ENCODE measurements at places on chromosomes 11 and 22.

DNA sequence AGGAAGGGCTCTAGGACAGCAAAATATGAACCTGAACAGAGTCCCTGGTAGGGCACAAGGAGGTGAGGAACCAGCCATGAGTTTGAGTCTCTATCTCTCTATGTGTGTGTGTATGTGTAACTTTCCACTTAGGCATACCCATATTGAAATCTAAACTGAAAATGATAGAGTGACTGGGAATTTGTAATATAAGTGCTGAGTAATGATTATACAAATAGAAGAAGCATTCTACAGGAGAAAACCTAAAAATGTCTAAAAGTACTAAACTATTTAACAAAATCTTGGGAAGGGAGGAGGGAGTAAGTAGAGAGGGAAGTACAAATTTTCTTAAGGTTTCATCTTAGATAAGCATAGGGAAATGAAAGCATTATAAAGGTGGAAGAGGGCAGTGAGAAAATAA, 97.1 kb upstream of the ZC3H12C start:
- no peak for DNase-seq

- no peak for DNase-seq
Observed at GRCh38 chr11:88801484-88802123, 264.2 kb downstream of the GRM5 start.

DNA sequence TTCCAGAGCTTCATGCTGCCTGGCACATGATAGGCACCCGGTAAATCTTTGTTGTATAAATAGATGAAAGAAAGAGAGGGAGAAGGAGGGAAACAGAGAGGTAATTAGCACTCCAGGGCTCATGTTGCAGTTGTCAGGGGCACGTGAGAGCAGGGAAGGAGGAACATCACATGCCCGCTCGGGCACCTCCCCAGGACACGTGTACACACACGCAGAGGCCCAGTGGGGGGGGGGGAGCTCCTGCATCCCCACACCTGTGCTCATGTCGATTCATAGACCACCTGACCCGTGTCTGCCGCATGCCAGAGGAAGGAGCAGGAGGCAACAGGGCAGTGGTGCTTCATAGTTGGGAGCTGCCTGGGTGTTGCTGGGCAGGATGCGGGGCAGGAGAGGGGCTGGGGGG, 37.1 kb upstream of the NNMT start:
- no peak for DNase-seq

GRCh38 chr22:23704829-23705228, 14.0 kb downstream of the RGL4 start:
- DNase-seq, result no peak

DNA sequence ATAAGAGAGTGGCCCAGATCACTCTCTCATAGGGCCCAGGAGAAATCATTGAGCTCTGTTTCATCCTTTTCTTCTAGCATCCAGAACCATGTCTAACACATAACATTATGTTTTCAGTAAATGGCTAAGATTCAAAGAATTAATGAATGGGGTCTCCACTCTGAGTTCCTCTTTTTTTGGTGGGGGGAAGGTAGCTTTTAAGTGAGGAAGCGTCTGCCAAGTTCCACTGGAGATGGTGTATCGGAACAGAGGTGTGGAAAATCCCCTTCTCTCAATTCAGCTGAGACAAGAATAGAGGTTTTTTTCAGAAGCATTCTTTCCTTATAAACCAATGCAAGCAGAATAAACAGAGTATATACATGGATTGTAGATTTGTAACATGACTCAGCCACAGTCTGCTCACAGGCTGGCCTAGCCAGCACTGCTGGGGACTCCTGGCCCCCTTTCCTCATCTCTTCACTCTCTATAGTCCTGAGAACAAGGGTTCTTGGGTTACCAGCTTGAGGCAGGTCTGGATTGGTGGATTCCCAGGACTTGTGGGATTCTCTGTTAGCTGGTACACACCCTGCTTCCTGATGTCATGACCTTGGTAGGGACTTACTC, 97.2 kb downstream of the TRAF6 start:
- DNase-seq, result no peak

GRCh38 chr11:56846631-56847576, 98.4 kb upstream of the OR9G4 start:
- no peak for DNase-seq

DNA sequence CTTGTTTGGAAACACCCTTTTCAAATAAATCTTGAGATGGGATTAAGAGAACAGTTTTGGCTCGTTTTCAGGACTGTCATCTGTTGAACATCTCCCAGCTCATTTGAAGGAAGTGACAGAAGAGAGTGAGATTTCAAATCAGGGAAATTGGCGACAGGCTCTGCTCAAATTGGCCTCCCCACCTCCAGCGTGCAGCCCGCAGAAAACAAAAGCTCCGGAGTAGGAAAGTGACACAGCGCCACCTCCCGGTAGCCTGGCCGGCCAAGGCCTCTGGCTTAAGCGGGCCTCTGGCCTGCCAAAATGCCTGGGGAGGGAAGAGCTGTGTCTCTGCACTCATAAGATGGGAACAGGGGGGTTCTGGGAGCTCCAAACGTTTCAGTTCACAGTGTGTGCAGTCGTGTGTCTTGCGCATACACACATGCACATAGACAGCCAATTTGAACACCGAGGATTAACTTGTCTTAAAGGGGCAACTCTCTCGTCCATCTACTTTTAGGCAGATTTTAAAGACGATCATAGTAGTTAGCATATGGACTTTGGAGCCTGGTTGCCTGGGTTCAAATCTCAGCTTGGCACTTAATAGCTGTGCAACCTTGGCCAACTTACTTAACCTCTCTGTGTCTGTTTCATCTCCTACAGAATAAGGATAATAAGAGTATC, 132.7 kb upstream of the RCN1 start:
- peak; percentile 77 for DNase-seq

DNA sequence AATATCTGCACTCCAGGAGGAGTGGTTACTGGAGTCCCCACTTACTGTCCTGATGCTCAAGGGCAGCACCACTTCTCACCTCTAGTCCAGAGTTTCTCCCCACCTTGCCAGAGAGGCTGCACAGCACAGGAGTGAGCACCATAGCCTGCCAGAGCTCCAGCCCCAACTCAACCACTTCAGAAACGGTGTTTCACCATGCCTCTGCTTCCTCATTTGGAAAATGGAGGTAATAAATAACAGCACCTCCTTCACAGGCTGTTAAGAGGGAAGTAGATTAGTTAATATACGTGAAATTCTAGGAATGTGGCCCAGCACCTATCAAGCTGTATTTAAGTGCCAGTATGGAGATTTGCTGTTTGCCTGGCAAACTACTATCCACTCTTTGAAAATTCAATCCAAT, 63.0 kb downstream of the GALNT18 start:
- no peak for DNase-seq

DNA sequence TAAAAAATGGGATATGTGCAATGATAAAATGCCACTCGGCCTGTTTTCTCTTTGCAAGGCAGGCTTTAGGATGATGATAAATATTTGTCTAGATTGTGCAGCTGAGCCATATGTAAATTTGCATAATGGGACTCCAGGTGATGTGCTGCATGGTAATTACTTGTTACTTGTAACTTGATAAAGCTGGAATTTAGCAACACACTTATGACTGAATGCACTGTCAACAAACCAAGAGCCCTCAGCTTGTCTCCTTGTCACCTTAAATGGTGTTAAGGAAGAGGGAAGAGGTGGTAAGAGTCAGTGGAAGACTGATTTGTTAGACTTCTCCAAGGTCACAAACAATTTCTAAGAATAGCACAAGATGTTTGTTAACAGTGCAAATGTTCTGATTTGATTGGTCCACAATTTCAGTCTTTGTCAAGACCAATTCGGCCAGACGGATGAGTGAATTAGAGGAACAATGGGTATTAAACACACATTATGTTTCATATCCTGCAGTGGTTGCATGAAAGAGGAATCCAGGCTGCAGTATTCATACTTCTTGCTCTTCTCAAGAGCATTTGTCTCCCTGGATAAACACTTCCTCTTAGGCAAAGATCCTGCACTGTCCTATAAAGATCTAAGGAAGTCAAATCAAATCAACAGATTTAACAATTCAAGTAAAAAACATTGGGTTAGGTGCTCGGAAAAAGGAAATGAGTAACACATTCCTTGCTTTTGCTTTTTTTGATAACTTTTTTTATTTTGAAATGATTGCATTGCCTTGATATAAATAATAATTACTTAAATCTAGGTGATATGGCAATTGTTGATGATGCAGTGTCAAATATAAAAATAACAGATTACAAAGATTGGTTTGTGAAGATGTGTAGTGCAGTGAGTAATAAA, 448.3 kb upstream of the DDI1 start:
- DNase-seq, result peak; percentile 13

DNA sequence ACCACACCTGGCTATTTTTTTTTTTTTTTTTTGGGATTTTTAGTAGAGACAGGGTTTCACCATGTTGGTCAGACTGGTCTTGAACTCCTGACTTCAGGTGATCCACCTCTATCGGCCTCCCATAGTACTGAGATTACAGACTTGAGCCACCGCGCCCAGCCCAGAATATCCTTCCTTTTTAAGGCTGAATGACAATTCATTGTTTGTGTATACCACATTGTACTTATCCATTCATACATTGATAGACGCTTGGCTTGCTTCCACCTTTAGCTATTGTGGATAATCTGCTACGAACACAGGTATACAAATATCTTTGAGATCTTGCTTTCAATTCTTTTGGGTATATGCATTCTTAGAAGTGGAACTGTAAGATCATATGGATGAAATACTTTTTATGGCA, 10.8 kb upstream of the RASSF10 start:
- DNase-seq, result no peak

DNA sequence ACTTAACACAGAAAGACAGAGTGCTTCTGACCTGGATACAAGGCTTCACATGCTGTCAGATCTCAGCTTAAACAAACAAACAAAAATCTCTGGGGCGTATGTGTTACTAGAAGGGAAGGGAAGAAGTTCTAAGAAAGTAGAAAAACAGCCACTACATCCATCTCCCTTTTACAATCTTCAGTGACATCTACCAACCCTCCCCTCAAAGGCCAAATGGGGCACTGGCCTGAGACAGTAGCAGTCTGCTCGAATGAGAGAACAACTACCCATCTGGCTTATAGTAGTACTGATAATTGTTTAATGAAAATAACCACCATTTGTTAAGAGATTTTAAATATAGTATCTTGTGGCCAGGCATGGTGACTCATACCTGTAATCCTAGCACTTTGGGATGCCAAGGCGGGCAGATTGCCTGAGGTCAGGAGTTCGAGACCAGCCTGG, 29.4 kb downstream of the CCDC83 start:
- DNase-seq, result no peak

- DNase-seq, result no peak
Observed at GRCh38 chr11:7609015-7609414, 64.3 kb downstream of the CYB5R2 start.

DNA sequence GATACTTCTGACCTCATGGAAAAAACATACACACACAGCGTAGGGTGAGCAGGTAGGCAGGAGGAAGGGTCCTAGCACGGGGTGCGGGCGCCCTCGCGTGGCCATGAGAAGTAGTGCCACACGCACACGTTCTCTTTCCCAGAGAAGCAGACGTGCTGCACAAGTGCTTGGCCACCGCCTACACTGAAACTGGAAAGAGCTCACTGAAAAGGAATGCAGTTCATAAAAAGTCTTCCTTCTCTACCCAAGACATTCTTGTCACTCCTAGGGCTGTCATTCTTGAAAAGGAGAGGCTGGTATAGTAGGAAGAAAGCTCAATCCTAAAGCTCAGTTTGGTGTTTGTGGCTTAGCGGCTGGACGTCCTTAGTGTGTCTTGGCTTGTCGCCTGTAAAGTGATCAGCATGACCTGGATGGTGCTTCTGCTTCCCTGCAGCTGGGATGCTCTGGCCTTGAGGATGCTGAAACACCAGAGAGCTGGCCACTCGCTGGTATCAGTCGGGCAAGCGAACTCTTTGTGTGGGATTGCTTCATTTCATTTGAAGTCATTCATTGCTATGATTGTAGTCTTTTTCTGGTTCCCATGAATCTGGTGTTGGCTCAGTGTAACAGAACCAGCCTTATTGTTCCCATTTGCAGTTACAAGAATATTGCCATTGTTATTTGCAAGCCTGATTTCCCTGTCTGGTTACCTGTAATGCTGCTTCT, 303.8 kb downstream of the NTM start:
- peak; percentile 79 for DNase-seq

DNA sequence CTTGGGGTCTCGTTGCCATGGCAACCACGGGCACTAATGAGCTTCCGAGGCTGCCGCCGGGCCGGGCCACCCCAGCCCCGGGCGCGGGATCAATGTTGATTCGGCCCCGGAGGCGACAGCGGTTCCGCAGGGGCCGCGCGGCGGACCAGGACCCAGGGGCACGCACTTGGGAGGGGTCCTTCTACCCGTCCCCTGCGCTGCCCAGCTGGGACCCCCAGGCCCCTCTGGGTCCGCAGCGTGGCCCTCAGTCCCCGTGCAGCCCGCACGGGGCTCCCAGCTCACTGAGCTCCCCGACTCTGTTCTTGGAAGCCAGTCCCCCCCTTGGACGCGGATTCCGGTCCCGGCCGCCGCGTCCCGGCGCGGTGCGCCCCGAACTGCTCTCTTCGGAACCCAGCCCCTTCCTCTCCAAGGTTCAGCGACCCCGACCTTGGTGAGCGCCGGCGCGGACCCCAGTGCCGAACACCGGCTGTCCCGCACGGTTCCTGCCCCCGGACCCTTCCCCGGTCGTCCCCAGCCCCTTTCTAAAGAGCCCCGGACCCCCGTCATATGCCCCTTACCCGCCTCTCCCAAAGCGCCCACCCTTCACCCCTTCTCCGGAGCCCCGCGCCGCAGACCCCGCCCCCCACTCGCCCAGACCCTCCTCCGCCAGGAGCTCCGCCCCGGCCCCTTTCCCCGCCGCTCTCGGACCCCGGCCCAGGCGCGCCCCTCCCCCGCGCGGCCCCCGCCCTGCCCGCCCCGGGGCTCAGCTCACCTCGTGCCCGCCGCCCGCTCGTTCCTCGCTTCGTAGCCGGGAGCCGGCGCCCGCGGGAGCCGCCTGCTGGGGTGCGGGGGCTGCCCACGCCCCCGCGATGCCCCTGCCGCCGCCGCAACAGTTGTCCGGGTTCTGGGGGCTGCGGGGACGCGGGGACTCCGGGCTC, 18.3 kb upstream of the SHISAL1 start:
- DNase-seq, result no peak

DNA sequence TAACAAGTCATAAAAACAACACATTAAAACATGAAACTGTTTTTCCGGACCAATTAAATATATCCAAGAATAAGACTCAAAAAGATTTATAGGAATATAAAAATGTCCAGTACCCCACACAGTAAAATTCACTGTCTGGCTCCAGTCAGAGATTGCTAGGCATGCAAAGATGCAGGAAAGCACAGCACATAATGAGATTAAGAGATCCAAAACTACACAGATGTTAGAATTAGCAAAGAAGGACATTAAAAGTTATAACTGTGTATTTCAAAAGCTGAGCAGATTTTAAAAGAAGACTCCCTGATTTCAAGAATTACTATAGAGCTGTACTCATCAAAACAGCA, 13.6 kb downstream of the LRRC75B start:
- no peak for DNase-seq

DNA sequence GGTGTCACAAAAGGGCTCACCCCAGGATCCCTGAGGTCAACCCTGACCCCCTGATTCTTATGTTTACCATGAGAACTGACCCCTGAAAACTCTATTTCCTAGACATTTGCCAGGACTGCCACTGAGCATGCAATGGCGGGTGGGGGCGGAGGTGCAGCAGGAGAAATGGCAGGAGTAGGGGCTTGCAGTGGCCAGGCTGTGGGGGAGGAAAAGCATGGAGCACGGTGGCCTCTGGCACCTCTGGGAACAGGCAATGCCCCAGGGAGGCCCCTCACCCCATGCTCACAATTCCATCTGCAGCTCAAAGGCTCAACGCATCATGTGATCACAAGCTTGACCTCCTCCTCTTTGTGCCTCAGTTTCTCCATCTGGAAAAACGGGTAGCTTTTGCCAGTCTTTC, 46.5 kb upstream of the FGF3 start:
- DNase-seq, result no peak

GRCh38 chr22:19776433-19777031, 16.0 kb downstream of the TBX1 start:
- DNase-seq, result no peak
